ENCODE measurements at places on chromosomes 3 and 15.
A peak's percentile ranks its signal among the peaks of the same experiment; 100 is the strongest.

DNA sequence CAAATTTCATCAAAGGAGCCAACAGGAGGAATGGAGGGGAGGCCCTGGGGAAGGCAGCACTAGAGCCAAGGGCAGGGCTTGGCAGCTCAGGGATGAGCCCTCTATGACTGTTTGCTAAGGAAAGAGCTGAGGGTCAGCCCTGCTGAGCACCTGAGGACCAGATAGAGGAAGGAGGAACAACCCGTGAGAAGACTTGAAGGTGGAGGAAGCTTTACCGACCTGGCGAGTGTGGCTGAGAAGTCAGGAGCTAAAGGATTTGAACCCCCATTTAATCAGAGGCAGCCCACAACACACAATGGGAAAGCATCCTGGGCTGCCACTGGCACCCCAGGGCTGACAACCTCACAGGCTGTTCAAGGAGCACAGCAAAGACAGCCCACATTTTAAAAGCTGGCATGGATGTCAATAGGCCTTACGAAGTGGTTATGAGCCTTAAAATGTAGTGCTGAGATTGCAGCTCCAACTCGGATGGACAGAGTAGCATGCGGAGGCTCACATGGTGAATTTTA is 20.7 kb upstream of the LRRC2 start:
- DNase-seq, result no peak

GRCh38 chr3:165459924-165460835 is 264.0 kb upstream of the SLITRK3 start:
- no peak for DNase-seq

GRCh38 chr15:59165726-59166125 is 40.9 kb upstream of the LDHAL6B start:
- no peak for DNase-seq

DNA sequence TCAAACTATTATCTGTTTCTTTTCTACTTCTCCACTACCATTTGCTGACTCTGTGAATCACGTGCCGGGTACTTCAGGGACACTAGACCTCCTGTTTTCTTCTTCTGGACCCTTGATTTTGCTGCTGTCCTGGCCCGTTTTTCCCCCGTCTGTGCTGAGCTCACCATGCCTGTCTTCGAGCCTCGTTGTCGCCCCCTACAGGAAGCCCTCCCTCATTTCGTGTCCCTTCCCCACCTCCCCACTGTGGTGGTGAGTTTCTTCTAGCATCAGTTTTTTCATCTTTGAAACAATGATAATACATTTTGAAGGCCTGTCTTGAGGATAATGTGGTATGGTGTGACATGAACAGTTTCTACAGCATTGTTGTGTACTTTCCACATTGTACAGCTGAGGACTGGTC is 12.8 kb downstream of the GABRG3 start:
- DNase-seq, result no peak

DNA sequence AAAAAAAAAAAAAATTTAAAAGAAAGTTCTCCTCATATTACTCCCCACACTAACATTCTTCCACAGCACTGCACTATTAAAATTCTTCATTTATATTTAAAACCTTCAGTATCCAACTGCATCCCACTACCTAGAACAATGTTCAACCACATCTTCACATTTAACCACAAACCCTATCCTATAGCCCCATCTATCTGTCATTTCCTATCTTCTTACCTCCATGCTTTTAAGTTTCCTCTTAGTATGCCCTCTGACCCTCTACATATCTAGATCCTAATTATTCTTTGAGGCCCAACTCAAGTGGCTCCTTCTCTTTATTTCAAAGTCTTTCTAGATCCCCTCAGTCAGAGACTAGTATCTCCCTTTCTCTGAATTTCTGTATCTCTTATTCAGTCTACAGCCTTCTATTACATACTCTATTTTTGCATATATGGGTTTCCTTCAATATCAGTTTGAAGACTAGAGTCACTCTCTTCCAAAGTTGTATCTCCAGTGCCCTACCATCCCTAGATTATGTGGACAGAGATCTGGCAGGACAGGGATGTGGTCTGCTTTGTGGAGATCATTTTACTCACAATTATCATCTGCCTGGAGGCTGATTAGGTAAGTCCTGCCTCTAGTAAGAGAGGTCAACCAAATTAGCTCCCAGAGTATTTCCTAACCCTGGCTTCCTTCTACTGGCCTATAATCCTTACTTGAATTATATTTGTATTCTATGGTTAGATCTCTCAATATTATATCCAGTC is 1.4 kb downstream of the CIAO2A start:
- peak; percentile 11 for DNase-seq

DNA sequence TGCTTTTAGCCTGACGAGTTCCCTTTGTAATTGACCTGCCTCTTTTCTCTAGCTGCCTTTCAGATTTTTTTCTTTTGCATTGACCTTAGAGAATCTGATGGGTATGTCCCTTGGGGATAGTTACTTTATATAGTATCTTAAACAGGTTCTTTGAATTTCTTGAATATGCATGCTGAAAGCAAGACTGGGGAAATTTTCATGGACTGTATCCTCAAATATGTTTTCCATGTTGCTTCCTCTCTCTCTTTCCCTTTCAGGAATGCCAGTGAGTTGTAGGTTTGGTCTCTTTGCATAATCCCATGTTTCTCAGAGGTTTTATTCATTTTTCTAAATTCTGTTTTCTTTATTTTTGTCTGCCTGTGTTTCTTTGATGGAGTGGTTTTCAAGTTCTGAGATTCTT is 81.8 kb upstream of the CPNE4 start:
- DNase-seq, result no peak

DNA sequence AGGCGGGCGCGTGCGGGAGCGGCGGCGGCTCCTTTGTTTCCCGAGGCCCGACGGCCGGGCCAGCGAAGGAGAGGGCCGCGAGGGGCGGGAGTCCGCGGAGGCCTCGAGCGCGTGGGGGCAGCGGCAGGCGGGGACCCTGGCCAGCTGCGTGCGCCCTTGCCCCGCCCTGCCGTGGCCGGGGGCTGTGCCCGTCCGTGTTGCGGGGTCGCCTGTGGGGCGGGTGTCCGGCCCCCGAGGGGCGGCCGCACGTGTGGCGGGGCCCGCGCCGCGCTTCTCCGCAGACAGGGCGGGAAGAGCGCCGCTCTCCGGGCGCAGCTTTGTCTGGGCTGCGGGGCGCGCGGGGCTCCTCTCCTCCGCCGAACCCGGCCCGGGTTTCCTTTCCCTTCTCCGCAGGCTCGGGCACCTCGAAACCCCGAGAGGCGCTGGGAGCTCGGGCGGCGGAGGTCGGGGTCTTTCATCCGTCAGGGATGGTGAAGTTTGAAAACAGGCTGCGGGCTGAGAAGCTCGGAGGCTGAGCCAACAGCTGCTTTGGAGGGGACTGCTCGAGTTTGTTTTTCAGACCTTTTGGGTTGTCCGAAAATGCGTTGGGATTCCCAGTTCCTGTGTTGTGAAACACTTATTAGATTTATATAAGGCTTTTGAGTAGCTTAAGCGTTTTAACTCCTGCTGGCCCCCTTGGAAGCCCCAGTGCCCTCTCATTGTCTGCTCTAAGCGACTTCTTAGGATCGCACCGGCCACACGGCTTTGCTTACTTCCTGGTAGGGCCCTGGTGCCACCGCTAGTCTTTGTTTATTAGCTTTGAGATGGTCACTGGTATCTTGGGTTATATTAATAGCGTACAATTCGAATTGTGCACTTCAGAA is 817 bp downstream of the USP3 start:
- no peak for DNase-seq

- no peak for DNase-seq
Measured at GRCh38 chr3:194384156-194384555, 14.6 kb upstream of the LRRC15 start.

- no peak for DNase-seq
Measured at GRCh38 chr3:37551857-37552256, 309.8 kb upstream of the CTDSPL start.

DNA sequence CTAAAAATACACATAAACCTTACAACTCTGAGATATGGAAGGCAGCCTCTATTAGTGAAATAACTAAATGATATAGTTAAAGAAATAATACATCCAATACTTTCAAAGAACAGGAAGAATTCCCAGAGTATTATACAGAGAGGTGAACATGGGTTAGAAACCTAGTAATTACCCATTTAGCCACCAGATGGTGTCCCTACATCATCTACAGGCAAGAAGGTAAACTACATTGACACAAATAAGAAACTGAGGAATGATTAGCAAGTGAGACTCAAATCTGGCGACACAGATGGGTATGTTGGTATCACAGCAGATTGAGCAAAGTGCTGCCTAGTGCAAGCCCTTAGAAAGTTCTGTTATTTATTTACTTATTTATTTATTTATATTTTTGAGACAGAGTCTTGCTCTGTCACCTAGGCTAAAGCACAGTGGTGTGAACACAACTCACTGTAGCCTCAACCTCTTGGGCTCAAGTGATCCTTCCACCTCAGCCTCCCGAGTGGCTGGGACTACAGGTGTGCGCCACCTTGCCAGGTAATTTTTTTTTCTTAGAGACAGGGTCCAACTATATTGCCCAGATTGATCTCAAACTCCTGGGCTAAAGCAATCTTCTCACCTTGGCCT is 28.2 kb downstream of the NEK4 start:
- peak; percentile 58 for DNase-seq
